ENCODE measurements at places on chromosomes 2 and 18.

DNA sequence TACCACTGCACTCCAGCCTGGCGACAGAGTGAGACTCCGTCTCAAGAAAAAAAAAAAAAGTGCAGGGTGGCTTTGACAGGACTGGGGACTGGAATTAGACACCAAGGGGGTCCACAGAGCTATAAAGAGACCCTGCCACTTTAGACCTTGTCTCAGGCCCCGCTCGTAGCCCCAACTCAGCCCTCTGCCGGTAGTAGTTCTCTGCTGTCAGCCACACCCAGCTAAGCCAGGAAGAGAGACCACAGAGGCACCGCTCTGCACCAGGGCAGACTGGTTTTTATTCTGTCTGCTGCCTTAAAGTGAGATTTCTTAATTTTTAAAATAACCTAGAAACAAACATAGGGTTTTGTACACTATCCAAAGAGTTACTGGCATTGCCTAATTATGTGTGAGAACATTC is 66.0 kb downstream of the STEAP3 start:
- DNase-seq = no peak

GRCh38 chr2:26552641-26553374 is 74.9 kb upstream of the OTOF start:
- DNase-seq = no peak

DNA sequence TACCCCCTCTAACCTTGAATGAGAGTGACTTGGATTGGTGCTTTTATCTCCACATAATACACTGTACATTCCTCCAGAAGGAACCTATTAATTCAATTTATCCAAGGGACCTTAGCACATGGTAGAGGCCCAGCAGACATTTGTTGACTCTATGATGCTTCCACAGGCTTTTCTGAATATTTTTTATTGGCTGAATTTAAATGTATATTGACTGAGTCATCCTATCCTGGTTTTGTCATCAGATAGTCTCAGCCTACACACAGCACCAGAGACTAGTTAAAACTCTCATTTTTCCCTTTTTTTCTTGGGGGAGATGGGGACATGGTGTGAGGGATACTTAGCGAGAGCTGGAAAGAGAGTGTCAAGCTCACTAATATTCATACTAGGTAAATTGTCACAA is 101.6 kb downstream of the LRRC30 start:
- DNase-seq = no peak

DNA sequence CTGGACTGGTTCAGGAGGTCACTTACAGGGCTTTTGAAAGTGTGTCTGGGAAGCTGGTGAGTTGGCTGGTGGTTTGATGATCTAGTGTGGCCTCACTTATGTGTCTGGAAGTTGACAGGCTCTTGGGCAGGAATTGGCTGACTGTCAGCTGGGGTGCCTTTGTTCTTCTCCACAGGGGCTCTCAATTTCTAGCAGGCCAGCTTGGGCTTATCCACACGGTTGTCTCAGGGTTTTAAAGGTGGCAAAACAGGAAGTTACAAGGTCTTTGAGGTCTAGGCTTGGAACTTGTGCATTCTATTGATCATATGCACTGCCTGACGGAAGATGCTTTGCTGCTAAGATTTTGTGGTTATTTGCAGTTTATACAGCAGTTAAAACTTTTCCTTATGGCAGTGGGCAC is 52.0 kb upstream of the CELF4 start:
- DNase-seq = no peak

- DNase-seq = peak; percentile 80
These were observed 158.3 kb upstream of the NDUFV2 start for GRCh38 chr18:8943900-8944870.

All from fibroblast of skin of right biceps (primary cell).